NCI-H460 (cell line): ENCODE measurements at places on chromosomes 1 and 21.

- no peak for DNase-seq
Observed at GRCh38 chr21:36207577-36208320, 51.1 kb downstream of the DOP1B start.

- no peak for DNase-seq
Observed at GRCh38 chr1:23177438-23178380, 9.1 kb upstream of the LUZP1 start.

DNA sequence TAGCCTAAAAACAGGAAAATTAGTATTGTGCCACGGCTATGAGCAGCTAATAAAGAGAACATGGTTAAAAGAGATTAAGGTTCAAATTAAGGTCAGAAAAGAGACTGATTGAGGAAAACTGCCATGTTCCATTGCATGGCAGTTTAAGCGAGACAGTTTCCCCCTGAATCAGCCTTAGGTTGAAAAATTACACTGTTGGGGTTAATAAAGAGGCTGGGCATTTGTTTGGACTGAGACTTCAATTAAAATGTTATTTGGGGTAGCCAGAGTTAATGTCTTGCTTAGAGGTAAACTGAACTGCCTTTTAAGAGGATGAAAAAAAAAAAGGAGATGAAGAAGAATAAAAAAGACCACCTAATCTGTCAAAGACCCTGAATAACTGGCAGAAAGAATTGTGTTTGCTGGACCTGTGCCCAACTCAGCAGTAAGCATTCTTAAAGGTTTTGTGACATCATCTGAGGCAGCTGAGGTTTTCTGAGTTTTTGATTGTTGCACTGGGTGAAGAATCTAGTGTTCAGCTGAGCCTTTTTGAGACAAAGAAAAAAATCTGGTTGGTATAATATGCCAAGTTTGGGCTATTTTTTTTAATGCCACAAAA lies 17.7 kb upstream of the PROX1 start:
- DNase-seq: no peak

GRCh38 chr21:37257511-37257966 lies 9.6 kb downstream of the VPS26C start:
- no peak for DNase-seq

DNA sequence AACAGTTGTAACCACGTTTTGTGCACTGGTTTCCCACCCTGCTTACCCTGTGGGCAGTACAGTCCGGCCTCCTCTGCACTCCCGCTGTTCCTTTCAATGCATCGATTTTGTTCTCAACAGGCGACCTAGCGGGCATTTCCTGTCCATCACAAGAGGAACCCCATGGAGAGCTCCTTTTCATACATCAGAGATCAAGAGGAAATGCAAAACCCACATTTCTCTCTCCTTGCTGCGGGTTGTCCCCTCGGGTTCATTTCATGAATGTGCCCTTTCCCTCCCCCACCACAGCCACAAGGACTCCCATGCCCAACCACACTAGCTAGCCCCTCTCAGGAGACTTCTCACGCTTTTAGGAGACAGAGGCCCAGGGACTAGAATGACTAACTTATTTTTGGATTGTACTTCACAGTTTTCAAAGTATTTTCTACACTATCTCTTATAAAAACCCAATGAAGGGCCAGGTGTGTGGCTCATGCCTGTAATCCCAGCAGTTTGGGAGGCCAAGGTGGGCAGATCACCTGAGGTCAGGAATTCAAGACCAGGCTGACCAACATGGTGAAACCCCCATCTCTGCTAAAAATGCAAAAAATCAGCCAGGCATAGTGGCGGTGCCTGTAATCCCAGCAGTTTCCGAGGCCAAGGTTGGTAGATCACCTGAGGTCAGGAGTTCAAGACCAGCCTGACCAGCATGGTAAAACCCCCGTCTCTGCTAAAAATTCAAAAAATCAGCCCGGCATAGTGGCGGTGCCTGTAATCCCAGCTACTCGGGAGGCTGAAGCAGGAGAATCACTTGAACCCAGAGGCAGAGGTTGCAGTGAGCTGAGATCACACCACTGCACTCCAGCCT lies 18.4 kb downstream of the ATP1A4 start:
- DNase-seq: no peak

DNA sequence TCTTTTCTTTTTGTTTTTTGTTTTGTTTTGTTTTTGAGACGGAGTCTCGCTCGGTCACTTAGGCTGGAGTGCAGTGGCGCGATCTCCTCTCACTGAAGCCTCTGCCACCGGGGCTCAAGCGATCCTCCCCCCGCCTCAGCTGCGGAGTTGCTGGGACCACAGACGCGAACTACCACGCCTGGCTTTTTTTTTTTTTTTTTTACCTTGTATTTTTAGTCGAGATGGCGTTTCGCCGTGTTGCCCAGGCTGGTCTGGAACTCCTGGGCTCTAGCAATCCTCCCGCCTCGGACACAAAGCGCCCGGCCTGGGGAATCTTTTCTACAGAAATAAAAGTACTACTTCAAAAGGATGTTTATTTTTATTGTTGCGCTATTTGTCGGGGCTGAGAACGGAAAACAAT lies 1.1 kb upstream of the SETDB1 start:
- DNase-seq: no peak

GRCh38 chr1:29912425-29912824 lies 676.1 kb downstream of the PTPRU start:
- no peak for DNase-seq

DNA sequence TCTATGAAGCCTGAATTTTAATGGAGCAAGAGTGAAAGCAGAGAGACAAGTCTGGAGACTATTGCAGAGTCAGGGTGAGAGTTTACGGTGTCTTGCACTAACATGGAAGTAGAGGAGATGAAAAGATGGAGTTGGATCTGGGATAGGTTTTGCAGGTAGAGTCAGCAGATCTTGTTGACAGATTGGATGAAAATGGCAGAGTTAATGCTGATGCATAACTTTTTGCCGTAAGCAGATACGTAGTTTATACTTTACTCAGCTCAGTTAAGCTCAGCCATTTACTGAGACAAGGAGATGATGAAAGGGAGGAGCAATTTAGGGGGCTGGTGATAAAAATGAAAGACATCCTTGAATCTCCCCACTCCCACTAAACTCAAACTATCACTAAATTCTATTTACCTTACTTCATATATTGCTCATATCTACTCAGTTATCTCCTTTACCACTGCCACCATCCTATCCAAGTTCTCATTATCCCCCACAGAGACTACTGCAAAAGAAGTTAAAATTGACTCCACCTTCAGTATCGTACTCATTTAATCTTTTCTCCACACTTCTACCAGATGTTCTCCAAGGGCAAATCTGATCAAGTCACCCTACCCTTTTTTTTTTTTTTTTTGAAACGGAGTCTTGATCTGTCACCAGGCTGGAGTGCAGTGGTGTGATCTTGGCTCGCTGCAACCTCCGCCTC lies 13.8 kb downstream of the C1orf185 start:
- DNase-seq: no peak

GRCh38 chr1:34617321-34618118 lies 137.3 kb upstream of the GJB5 start:
- no peak for DNase-seq

- DNase-seq: peak; percentile 73
Observed at GRCh38 chr1:227728059-227728891, 6.8 kb downstream of the JMJD4 start.

- DNase-seq: no peak
Observed at GRCh38 chr1:3981261-3981660, 81.2 kb upstream of the C1orf174 start.

DNA sequence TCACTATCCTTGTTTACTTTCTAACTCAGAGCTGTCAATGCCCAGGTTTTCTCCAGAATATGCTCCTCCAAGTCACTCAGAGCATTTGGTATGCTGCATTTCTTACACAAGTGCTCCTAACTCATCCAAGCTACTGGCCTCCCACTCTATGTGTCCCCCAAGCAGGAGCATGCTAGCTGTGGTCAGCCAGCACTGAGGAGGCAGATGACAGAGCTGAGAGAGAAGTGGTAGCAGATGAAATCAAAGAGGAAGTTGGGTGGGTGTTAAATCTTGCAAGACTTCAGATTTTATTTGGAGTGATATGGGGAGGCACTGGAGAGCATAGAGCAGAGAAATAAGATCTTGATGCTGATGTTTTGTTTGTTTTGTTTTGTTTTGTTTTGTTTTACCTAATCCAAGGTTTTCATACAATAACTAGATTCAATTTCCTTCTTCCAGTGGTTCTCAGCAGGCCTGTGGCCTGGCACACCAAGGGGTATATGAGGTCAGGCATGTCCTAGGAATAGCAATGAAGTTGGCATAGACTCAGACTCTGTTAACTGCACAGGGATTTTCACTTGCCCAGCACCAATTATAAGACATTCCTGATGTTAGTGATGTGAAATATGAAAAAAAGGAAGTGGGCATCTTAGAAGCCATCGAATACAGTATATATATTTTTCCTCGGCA lies 3.1 kb upstream of the PGBD5 start:
- no peak for DNase-seq

DNA sequence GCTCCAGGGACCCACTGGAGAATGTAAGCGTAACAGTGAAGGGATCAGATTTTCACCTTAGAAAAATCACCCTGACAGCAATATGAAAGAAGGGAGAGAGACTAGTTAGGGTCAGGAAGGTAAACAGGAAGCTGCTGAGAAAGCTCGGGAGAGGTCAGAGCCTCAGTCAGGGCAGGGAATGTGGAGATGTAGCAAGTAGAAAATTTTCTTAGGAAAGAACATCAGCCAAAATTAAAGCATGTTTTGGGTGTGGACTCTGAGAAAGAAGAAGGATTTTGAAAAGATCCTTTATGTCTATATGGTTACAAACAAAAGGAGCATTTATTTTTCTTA lies 16.7 kb upstream of the ERICH3 start:
- no peak for DNase-seq

DNA sequence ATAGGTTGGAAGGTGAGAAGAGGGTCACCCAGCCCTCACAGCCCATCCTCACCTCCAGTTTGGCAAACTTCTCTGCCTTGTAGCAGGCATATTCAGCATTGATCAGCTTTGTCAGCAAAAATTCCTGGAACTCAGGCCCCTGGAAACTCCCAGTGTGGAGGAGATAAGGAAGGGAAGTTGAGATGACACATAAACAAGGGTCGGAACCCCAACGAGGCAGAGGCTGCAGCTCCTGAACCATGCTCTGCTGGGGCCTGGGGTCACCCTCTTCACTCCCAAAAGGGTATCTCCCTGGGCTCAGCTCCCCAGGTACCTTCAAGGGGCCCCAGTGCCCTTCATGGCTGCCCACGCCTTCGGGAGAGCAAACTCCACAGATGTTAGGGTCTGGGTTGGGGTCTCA lies 60.4 kb downstream of the RAP1GAP start:
- no peak for DNase-seq

GRCh38 chr1:156627313-156627880 lies 8.2 kb downstream of the HAPLN2 start:
- peak; percentile 75 for DNase-seq

GRCh38 chr1:237868817-237869600 lies 21.7 kb downstream of the ZP4 start:
- DNase-seq: no peak

DNA sequence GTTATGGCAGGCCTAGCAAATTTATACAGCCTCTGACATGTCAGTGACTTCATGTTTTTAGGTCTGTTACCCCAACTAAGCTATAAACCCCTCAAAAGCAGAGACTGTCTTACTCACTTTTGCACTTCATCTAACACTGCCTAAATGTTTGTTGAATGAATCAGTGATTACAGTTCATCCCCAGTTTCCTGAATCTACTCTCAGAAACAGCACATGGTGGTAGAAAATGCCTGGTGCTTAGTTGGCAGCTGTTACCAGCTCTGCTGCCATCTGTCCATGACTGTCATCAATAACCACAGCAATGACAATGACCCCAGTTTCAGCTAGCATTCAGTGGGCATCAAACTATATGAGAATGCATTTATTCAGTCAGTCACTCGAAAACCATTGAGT lies 110.5 kb upstream of the SERBP1 start:
- no peak for DNase-seq

DNA sequence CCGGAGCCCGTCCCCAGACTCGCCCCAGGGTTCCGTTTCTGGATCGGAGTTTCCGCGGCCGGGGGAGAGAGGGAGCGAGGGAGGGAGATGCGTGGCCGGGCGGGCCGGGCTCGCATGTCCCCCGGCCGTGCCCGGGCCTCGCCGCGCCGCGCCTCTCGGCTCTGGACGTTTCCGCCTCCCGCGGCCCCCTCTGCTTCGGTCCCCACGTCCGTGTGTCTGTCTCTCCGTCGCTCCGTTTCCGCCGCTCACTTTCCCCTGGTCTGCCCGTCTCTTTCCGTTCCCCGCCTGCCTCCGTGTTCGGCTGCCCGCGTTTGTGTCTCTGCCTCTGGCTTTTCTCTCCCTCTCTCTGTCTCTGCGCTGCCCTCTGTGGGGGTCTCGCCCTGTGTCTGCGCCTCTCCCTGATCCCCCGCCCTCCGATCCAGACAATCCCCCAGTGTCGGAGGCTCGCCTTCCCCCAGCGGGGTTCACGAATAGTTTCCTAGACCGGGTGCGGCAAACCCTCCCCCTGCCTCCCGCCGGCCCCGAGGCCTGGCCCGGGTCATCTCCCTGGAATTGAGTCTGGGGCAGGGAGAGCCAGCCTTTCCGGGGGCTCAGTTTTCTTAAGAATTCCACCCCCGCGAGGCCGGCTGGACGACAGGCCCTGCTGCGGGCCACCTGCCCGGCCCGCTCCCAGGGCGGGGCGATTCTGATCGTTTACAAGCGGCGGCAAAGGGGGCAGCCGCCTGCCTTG lies 735 bp downstream of the NBL1 start:
- no peak for DNase-seq

GRCh38 chr1:168341483-168341975 lies 60.9 kb downstream of the TBX19 start:
- DNase-seq: no peak

DNA sequence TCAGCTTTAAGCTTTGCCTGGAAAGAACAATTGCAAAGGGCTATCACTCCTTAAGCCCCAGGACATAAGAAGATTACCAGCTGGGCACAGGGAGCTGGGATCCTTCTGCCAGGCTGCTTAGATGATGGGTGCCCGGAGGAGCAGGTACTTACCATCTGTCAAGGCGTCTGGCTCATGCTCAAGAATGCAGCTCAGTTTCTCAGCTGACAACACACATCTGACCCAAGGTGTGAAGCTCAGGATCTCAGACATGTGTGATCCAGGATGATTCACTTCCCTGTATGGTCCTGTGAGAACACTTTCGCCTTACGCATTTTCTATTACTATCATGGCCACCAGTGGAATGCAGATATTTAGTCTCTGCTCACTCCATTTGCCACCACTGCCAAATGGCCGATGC lies 14.7 kb upstream of the DISC1 start:
- no peak for DNase-seq

- no peak for DNase-seq
Observed at GRCh38 chr21:37264808-37265207, 2.3 kb downstream of the VPS26C start.
